ENCODE measurements at places on chromosomes 5 and 9.

DNA sequence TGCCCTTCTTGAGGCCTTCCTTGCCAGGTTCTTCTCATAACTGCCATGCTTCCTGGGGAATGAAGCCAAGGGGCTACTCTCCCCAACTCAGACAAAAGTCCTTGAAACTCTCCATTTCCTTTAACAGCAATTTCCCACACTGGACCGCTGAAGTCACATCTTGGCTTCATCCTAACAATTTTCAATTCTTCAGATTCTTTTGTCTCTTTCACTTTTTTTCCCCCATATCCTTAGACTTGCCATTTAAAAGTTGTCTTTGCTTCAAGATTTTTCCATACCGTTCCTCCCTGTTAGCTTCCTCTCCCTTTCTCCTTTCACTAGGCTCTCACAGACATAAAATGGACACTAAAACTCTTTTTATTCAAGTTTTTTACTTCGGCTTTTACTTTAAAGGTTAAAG, 93.1 kb upstream of the ITGA1 start:
- no peak for DNase-seq

DNA sequence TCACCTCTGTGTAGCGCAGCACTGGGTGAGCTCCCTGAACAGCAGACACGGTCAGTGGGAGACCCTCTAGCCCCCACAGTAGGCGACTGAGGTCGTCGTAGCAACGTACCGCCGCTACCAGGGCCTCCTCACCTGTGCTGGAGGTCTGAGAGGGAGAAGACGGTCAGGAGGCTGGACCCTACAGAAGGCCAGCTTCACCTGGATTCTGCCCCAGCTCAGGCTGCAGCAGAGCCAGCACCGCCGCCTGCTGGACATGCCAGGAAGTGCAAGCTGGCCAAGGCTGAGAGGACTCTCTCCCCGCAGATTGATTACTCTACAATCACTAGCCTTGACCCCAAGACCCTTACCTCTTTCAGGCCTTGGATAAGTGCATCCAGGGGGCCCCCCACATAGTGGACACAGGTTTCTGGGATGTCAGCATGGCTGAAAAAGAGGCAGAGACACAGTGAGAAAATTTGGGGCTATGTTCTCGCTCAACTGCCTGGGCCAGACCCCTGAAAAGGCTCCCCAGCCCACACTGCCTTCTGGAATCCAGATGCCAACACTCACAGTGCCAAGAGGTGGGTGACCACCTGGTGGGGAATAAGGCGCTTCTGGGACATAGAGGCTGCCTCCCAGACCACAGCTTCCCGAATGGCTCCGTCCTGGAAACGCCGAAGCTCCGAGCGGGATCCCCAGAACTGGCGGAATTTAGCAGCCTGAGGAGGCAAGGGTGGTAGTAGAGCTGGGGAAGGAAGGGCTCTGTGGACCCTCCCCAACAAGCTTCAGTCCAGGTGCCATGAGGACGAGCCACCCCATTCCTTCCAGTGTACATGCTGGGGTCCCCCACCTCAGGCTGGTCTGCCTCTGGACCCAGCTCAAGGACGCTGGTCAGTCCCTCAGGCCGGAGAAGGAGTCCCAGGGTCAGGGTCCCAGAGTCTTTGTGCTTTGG, 6.9 kb downstream of the NOL6 start:
- peak; percentile 3 for DNase-seq

DNA sequence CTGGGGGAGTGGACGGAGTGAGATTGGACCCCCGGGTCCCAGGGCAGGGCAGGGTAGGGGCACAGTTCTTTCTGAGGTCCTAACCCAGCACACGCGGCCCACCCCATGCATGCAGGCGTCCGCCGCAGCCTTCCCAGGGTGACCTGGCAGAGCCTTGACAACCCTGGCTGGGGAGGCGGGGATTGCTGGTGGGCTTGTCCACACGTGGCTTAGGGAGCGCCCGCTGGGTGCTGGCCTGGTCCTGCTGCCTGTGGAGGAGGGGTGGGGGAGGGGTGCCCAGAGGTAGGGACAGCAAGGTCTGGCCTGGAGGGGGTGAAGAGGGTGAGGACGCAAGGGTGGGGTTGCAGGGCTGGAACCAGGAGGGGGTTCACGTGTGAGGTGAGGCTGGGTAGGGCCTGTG, 6.0 kb downstream of the RXRA start:
- no peak for DNase-seq

- DNase-seq: peak; percentile 85
These were observed 209.5 kb downstream of the MEF2C start for GRCh38 chr5:88673253-88674105.

DNA sequence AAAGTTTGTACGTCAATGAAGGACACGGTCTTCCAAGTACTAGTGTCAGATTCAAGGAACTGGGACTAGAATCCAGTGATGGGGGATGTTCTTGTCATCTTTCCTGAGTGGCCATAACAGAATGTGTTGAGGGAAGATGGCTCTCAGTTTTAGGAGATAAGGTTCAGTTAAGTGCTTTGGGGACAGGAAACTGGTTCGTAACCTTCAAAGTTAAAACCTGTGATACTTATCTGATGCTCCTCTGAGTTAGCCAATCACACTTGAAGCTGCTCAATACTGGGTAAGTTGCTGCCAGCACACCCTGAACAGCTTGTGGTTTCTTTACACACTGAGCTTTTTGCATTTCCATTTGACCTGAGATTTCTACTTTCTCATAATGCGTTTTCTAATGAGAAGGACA, 64.4 kb downstream of the PIK3R1 start:
- DNase-seq: no peak

DNA sequence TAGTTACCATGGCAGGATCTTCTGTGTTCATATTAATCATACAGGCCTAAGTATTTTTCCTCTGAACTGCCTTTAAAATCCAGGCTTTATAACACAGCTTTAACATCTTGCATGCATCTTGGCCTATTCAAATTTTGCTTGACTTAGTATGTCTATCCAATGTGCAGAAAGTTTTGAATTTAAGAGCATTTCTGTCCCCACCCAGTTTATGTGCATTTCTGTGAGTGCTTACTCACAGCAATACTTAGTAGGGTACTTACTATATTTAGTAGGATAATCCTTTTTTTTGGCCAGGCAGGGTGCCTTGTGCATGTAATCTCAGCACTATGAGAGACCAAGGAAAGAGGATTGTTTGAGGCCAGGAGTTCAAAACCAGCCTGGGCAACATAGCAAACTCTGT, 18.0 kb downstream of the UHRF2 start:
- no peak for DNase-seq

All from astrocyte of the cerebellum (primary cell).